ENCODE measurements at places on chromosomes 1 and 21. TPM values are rescaled to one million over a fixed set of nuclear protein-coding genes. Genes with fewer than 3 reads are reported as not detected.

Gene CRP
- not detected for polyA plus RNA-seq

Gene NECTIN4
- 0.43 TPM for polyA plus RNA-seq

Gene CLCA4
- 0.18 TPM for polyA plus RNA-seq

Gene PPIAL4G
- polyA plus RNA-seq = 0.06 TPM

Gene KAZN
- polyA plus RNA-seq = 14.6 TPM

Gene IL24
- 0.12 TPM for polyA plus RNA-seq

Gene ARHGEF16
- polyA plus RNA-seq = 0.81 TPM

Gene SLC25A34
- polyA plus RNA-seq = 7.2 TPM

Gene FCRLB
- polyA plus RNA-seq = 0.49 TPM

Gene FBXO2
- 0.58 TPM for polyA plus RNA-seq

Gene CLCC1
- 34.0 TPM for polyA plus RNA-seq

Gene TSPAN1
- polyA plus RNA-seq = not detected

Gene PDE9A
- polyA plus RNA-seq = 7.5 TPM

Gene SERPINC1
- polyA plus RNA-seq = 0.12 TPM

Gene OR2T29
- polyA plus RNA-seq = not detected

Gene FCMR
- polyA plus RNA-seq = 1.5 TPM

Gene FAM229A
- polyA plus RNA-seq = 7.4 TPM

Gene SHE
- polyA plus RNA-seq = 9.9 TPM

Gene CCDC30
- 2.5 TPM for polyA plus RNA-seq

Gene PRXL2B
- polyA plus RNA-seq = 23.2 TPM

DNA sequence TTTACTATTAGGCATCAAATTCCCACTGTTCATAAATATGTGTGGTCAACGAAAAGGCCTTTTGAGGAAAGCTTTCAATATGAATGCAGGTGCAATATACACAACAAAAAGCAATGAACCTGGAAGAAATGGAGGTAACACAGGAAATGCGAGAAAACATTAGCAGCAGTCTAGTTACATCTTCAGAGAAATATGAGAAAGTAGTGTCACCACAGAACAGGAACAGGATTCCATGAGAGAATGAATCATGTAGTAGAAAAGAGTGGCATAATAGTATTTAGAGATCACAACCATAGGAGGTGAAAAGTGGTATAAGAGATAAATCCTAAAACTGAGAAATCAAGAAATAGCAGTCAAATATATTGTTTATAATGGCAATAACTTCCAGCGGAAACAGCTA, 103.7 kb downstream of the AK5 start:
- DNase-seq = no peak

DNA sequence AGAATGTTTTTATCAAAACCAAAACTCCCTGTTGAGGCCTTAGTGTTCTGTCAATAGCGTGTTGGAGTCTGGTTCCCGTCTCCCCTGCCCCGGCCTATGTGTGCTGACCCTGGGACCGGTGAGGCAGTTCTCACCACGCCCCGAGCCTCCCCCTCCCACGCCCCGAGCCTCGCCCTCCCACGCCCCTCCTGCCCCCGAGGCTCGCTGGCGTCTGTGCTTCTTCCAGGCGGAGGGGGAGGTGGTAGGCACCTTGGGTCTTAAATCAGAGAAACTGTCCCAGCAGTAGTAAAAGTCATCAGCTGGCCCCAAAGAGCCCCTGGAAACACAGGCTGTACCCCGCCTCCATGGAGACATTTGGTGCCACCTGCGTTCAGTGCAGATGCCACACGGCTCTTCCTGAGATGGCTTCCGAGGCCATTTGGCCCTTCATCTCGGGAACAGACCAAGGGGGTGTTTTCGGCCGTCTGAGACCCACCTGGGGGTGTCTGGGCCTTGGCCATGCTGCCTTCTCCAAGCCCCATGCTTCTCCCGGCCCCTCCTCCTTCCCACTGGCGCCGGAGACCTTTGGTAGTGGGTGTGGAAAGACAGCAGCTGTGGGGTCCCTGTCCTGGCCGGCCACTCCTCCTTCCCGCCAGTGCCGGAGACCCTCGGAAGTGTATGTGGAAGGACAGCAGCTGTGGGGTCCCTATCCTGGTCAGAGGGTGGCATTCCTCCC, 44.7 kb downstream of the SKI start:
- DNase-seq = no peak

- peak; percentile 19 for DNase-seq
These were observed 218.7 kb upstream of the COA6 start for GRCh38 chr1:234154320-234155251.

- DNase-seq = no peak
These were observed 126.9 kb downstream of the ESRRG start for GRCh38 chr1:216596281-216596862.

GRCh38 chr1:91553177-91553591, 52.5 kb downstream of the CDC7 start:
- DNase-seq = no peak

GRCh38 chr1:238063454-238063853, 172.7 kb upstream of the ZP4 start:
- DNase-seq = no peak

DNA sequence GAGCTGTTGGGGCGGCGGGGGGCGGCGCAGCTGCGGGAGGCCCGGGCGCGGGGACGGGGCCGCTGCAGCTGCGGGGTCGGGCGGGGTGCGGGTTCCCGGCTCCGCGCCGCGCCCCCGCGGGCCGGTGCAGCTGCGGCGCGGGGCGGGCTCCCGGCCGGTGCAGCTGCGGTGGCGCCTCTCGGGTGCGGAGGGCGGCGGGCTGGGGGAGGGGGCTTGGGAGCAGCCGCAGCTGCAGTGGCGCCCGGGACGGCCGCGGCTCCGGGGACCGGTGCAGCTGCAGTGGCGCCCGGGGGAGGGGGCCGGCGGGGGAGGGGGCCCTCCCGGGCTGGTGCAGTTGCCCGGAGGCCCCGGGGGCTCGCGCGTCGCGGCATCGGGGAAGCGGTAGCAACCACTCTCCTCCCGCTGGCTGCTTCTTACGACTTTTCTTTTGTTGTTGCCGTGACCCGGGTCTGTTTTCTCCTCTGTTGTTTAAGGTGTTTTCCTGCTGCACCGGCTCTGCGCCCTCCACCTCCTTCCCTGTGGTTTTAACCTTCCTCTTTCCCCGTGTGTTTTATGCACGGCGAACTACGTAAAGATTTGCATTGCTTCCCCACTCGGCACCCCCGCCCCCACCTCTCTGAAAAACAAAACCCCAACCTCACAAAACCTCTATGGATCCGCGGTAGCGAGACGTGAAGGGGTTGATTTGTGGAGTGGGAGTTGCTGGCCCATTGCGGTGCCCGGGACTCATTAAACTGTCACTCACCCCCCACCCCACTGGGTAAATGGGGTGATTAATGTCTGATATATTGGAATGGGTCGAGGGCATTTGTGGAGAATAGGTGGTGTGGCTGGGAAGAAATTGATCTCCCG, 1.7 kb upstream of the ZBTB18 start:
- DNase-seq = peak; percentile 45

DNA sequence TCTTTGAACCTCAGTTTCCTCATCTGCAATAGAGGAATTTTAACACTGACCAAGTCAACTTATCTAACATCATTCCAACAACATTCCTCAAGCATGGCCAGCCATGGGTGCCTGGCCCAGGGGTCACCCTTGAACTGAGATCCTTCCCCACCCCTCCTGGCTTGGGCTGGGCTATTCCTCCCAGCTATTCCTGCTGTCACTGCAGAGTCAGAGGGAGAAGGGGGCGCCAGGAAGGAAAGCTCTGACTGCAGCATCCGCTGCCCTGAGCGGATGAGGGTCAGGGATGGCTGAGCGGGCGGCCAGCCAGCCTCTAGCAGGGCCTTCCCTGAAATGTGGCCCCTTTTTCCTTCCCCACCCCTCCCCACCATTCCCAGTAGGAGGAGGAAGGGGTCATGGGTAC, 3.1 kb downstream of the TINAGL1 start:
- DNase-seq = no peak

- no peak for DNase-seq
These were observed 976.9 kb downstream of the BRINP3 start for GRCh38 chr1:189500778-189501177.

GRCh38 chr1:89566761-89567174, 42.1 kb downstream of the LRRC8B start:
- peak; percentile 20 for DNase-seq

- DNase-seq = no peak
These were observed 33.5 kb downstream of the SCYL3 start for GRCh38 chr1:169860187-169860586.

- DNase-seq = no peak
These were observed 23.8 kb upstream of the LRRC8C start for GRCh38 chr1:89608984-89609725.

GRCh38 chr21:43575473-43575844, 83.8 kb downstream of the HSF2BP start:
- no peak for DNase-seq

GRCh38 chr1:204323887-204324286, 35.8 kb downstream of the PLEKHA6 start:
- no peak for DNase-seq

GRCh38 chr1:209618291-209618690, 33.9 kb downstream of the LAMB3 start:
- no peak for DNase-seq

DNA sequence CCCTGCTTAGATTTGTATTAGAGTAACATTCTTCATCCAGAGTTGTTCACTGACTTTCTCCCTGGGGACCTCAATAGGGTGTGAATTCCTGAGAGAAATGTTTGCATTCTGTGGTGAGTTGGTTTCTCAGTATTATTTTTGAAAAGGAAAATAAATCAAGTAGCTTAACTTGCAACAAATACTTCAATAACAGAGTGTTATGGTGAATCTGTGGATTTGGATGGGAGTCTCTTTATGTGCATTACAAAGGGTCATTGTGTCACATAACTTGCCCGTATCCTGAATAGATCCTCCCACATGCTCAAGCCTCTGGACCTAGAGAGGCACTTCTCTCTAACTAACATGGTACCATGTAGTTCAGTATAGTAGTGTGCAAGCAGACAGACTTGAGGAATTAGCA, 68.4 kb upstream of the IPO9 start:
- DNase-seq = no peak

DNA sequence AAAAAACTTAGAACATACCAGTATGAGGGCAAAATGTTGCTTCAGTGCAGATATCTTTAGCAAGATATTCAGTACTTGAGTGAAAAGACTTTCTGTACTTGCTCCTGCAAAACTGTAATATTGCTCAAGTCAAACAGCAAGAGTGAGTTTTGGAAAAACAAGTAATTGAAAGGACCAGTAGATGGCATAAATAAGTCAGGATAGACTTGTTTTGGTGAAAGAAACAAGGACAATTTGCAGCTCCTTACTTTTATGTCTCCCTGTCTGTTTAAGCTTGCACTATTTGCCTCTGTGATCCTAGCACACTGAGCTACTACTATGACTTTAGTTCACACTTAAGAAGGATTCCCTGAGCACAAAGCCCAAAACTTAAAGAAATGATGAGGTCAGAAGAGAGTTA, 39.1 kb downstream of the IFI44 start:
- DNase-seq = peak; percentile 15

DNA sequence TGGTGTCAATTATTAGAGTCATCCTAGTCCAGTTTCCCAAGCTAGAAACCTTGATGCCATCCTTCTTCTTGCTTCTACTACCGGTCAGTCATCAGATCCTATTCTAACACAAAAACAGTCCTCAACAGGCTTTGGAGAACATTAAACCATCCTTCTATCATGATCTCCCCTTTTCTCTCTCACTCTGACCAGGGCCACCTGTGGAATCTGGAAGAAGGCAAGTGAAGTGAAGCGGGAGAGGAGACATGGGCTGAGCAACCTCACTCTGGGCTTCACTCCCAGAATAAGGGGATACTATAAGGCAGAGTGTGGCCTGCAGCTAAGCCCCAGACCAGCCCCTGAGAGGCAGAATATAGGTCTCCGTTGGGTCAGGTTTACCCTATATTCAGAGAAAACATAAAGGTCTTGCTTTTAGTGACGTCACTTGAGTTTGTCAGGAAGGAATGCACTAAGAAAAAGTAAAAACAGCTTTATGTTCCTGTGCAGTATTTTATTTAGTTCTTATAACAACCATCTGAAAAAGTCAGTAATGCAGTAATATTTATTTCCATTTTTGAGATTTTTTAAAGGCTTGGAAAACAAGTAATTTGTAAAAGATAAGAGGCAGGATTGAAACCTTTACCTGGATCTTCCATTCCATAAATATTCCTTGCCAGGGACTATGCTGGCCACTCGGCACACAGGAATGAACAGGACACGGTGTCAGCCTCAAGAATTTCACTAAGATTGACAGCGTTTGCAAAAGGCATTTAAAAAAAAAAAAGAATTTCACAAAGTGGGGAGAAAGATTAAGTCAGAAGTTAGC, 61.3 kb downstream of the NFASC start:
- no peak for DNase-seq

GRCh38 chr1:2156866-2157265, 37.7 kb downstream of the FAAP20 start:
- DNase-seq = no peak

DNA sequence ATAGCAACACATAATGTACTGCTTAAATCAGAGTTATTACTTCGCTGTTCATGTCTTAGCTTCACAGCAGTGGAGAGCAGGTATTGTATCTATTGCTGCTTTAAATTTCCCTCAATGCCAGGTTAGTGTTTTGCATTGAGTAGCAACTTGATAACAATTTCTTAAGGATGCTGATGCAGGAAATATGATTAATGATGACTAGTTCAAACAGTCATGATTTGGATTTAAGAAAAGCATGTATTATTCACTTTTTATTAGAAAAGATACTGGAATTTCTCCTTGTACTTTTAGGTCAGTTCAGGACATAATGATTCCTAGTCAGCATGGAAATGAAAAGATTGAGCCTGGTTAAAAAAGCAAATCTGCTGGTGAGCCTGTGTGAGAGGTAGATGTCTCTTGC, 67.2 kb upstream of the ARHGAP29 start:
- no peak for DNase-seq

DNA sequence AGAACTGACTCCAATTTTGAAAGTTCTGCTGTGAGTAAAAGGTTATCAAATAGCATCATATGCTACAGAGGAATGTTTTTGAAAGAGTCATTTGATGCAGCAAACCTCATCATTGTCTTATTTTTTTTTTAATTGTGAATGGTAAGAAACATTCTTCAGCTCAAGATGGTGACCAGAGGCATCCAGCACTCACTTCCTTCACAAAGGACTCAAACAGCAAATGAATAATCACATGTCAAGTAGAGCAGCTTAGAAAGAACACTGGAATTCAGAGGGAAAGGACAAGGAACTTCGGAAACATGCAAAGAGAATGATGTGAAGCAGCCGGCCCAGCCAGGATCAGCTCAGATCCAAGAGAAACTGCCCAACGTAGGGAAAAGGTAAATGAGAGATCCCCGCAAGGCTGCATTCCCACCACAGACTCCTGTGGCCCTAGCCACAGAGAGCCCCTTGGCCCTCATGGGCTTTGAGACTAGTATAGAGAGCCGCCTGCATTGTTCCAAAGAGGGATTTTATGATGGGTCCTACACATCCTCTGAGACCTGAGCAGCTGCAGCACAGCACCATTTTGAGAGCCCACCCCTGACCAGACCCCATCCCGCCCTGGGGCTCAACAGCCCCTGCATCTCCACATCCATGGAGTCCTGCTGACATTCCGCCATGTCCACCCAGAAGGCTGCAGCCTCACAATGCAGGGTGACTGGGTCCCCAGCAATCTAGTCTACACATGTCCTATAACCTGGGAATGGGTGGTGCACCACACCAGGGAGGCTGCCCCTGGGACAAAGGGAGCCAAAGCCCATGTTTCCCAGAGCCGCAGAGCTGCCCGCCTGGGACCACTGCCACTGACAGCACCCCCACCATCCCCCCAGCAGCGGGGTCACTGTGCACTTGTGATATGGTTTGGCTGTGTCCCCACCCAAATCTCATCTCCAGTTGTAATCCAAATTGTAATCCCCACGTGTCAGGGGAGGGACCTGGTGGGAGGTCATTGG, 21.2 kb upstream of the UTS2 start:
- no peak for DNase-seq

Data from hindlimb muscle (tissue), 1 donor.